ENCODE measurements at places on chromosomes 12 and 14. TPM values are rescaled to one million over a fixed set of nuclear protein-coding genes. Genes with fewer than 3 reads are reported as not detected.

The KLHL28 gene
- 18.5 TPM for total RNA-seq

- peaks cover 21% of the 10 kb centered on the region for H3K4me1 ChIP-seq
- no peak overlapping the region for H3K4me3 ChIP-seq
- no peaks in the 10 kb centered on the region for H3K36me3 ChIP-seq
- H3K27me3 ChIP-seq = no peaks in the 10 kb centered on the region
These were observed 339.9 kb upstream of the RGS6 start for GRCh38 chr14:71592361-71592760.

GRCh38 chr14:102913341-102914211 is 8.9 kb upstream of the AMN start:
- H3K27ac ChIP-seq = no peak overlapping the region
- H3K36me3 ChIP-seq = peaks cover 3% of the 10 kb centered on the region
- no peaks in the 10 kb centered on the region for H3K4me1 ChIP-seq

DNA sequence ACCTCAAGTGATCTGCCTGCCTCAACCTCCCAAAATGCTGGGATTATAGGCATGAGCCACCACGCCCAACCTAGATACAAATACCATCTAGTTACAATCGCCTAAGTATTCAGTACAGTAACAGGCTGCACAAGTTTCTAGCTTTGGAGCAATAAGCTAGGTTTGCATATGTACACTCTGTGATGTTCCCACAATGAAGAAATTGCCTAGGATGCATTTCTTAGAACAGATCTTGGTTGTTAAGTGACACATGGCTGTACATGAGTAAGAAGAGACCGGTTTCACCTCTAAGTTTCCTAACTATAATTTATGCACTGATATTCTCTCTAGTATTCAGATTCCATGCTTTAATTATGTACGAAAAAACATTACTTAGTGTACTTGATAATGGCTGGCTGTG is 5.4 kb upstream of the TUBA1C start:
- DNase-seq = no peak
- no peaks in the 10 kb centered on the region for H3K27me3 ChIP-seq
- no peaks in the 10 kb centered on the region for H3K36me3 ChIP-seq
- H3K4me3 ChIP-seq = no peak overlapping the region
- no peak overlapping the region for H3K27ac ChIP-seq

DNA sequence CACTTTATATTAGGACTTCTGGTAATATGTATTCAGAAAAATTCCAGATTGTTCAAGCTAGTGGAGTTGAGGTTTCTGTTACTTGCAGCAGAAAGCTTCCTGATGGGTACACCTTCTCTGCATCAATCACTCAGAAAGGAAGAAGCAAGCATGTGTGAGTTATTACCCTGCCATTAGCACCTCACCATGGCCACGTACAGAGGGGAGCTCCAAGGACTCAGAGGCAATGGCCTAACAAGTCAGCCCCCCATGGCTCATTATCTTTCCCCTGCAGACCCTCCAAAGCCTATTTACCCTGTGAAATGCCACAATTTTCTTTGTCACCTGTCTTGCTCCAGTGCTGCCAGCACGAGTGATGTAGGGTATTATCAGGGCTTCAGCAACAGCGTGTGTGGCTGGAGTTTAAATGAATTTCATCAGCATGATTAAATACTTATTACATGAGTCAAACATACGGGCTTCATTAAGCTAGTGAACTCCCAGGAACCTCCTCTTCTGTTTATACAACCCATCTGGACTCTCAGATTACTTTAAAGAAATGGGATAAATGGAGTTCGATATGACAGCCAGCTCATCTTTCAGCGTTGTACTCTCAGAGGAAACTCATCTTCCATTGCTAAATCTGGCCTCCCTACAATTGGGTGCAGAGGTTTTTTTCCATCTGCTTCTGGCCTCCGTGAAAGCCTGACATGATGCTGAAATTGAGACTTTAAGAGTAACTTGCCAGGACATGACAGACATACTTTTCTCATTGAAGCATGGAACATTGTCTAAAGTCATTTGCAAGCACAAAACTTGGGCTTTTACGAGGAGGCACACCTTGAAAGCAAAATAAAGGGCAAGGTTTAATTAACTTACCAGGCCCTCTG is 135.9 kb downstream of the TMEM30B start:
- H3K27me3 ChIP-seq = no peaks in the 10 kb centered on the region
- H3K4me1 ChIP-seq = peaks cover 8% of the 10 kb centered on the region
- no peak for DNase-seq
- peak overlapping the region; percentile 58 for H3K27ac ChIP-seq

DNA sequence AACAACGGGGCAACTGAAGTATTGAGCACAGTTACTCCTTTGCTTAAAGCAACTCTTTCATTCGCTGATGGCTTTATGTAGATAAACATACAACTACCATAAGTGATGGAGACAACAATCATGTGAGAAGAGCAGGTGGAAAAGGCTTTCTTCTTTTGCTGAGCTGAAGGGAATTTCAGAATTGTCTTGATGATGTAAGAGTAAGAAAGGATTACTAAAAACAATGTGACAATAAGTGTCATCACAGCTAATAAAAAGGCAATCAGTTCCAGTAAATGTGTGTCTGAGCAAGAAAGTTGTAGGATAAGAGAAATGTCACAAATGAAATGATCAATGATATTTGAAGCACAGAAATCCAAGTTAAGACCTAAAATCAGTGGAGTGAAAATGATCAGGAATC is 647 bp downstream of the OR6C70 start:
- no peak overlapping the region for H3K4me3 ChIP-seq
- H3K27me3 ChIP-seq = no peaks in the 10 kb centered on the region
- no peaks in the 10 kb centered on the region for H3K36me3 ChIP-seq
- H3K4me1 ChIP-seq = no peaks in the 10 kb centered on the region
- DNase-seq = no peak

DNA sequence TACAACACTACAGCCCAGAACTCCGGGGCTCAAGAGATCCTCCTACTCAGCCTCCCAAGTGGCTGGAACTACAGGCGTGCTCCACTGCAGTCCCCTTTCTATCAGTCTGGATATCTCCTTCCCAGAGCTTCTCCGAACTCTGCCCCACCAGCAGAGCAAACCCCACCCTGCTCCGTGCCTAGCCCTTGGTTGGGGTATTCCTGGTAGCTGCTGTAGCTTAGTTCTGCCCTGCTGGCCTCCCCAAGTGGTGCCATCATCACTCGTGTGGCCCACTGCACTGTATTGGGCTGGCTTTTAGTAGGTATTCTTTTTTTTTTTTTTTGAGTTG is 9.5 kb downstream of the HSP90AA1 start:
- H3K4me3 ChIP-seq = no peak overlapping the region
- H3K27me3 ChIP-seq = no peaks in the 10 kb centered on the region
- no peak for DNase-seq
- no peak overlapping the region for H3K27ac ChIP-seq
- H3K4me1 ChIP-seq = peaks cover 9% of the 10 kb centered on the region

The KRT71 gene
- total RNA-seq = not detected

GRCh38 chr12:3352230-3352629 is 138.8 kb upstream of the PRMT8 start:
- DNase-seq = no peak
- no peak overlapping the region for H3K27ac ChIP-seq
- no peak overlapping the region for H3K4me3 ChIP-seq
- H3K27me3 ChIP-seq = no peaks in the 10 kb centered on the region
- no peaks in the 10 kb centered on the region for H3K4me1 ChIP-seq
- H3K36me3 ChIP-seq = no peaks in the 10 kb centered on the region

The E2F7 gene
- 1.0 TPM for total RNA-seq

The BICDL1 gene
- total RNA-seq = 9.0 TPM

DNA sequence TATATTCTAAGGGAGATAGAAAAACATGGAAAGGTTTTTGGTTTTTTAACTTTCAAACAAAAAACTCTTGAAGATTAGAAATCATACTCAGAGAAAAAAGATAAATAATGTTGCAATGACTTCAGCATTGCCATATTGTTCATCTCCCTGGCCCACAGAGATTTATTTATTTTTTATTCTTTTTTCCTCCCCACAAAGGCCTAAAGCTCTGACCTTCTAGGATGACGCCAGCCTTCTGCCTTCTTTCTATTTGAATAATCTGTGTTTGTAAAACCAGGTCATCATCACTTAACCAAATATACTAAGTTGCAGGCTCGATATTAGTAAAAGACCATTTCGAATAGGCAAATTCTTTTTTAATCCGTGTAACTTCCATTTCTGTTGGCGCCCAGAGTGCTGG is 4.4 kb upstream of the DCP1B start:
- H3K27me3 ChIP-seq = no peaks in the 10 kb centered on the region
- H3K27ac ChIP-seq = no peak overlapping the region
- peaks cover 9% of the 10 kb centered on the region for H3K4me1 ChIP-seq
- H3K36me3 ChIP-seq = no peaks in the 10 kb centered on the region
- DNase-seq = no peak

The TAS2R20 gene
- 1.3 TPM for total RNA-seq

DNA sequence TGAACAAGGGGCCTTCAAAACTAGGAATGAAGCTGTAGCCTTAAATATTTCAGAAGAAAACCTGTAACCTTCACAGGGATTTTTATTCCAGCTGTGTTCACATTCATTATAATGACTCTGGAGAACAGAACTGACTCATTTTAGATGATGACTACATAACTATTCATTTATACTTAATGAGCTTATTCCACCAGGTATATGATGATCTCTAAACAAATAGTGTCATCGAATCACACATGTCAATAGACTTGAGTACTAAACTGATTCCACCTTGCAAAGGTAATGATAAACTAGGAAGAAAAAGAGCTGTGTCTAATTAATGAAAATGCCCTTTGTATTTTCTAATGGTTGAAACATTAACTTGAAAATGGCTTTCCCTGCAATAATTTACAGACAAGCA is 433.2 kb downstream of the PDZRN4 start:
- no peaks in the 10 kb centered on the region for H3K27me3 ChIP-seq
- no peak overlapping the region for H3K4me3 ChIP-seq
- no peaks in the 10 kb centered on the region for H3K4me1 ChIP-seq
- no peak overlapping the region for H3K27ac ChIP-seq

DNA sequence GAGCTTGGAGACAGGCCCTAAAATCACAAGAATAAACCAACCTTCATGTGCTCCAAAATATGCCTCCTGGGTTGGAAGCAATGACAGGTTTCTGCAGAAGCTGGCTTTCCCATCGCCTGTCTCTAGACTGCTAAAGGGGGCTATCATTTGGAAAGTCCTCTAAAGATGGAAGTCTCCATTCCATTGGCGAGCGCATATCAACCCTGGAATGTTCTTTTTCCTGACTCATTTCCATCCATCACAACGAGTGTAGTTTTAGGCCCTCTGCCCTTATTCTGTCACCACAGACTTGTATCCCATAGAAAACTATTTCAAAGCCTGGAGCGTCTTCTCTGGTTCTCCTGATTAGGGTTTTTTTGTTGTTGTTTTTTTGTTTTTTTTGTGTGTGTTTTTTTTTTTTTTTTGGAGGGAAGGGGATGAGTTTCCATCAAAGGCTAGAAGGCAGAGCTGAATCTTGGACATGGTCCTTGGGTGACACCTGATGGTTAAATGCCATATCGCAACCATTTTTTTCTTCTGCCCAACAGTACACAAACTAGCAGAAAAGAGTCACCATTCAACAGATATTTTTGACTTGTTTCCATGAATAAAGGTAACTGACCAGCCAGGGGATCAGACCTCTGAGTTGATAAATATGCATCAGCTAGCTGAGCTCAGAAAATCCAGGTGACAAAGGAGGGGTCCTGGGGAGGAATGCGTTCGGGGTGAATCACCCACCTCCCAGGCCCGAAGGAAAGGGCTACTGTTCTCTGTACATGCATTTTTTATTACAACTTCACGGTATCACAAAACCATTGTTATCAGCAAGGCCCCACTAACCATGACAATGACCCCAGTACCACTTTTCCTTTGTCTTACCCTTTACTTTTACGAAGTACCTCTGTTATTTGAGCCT is 40.5 kb downstream of the KCNA5 start:
- H3K4me1 ChIP-seq = no peaks in the 10 kb centered on the region
- H3K27ac ChIP-seq = no peak overlapping the region
- DNase-seq = no peak
- no peaks in the 10 kb centered on the region for H3K36me3 ChIP-seq
- H3K4me3 ChIP-seq = no peak overlapping the region

- DNase-seq = no peak
- H3K27ac ChIP-seq = no peak overlapping the region
- H3K4me3 ChIP-seq = no peak overlapping the region
- H3K36me3 ChIP-seq = no peaks in the 10 kb centered on the region
- H3K27me3 ChIP-seq = no peaks in the 10 kb centered on the region
These were observed 120.1 kb downstream of the DICER1 start for GRCh38 chr14:95037273-95037672.

GRCh38 chr12:25771041-25771440 is 187.4 kb upstream of the RASSF8 start:
- H3K27me3 ChIP-seq = no peaks in the 10 kb centered on the region
- no peaks in the 10 kb centered on the region for H3K4me1 ChIP-seq
- H3K4me3 ChIP-seq = no peak overlapping the region
- DNase-seq = no peak

The KRT4 gene
- 6.4 TPM for total RNA-seq
